Hepatocyte (in vitro differentiated cells): ENCODE measurements at places on chromosomes 7 and 10.

DNA sequence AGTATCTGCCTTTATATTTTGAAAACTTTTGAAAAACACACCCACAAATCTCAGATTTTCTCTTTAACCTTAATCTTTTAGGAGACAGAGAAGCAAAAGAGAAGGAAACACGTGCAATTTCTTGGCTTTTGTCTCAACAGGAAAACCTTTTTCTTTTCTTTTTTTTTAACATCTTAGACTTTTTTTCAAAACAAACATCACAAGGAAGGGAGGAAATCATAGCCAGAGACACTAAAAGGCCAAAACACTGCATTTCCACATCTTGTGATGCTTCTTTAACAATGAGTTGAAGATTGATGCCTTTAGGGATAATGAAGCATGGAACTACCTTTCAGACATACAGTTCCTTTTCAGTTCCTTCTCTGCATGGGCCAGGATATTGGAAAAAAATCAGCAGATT lies 136.6 kb upstream of the NRBF2 start:
- DNase-seq = no peak
- H3K36me3 ChIP-seq = no peaks in the 10 kb centered on the region
- no peaks in the 10 kb centered on the region for H3K27me3 ChIP-seq
- H3K27ac ChIP-seq = no peak overlapping the region
- H3K4me3 ChIP-seq = no peak overlapping the region

GRCh38 chr7:26928703-26929347 lies 64.4 kb upstream of the SKAP2 start:
- no peaks in the 10 kb centered on the region for H3K36me3 ChIP-seq
- H3K4me3 ChIP-seq = no peak overlapping the region
- no peak overlapping the region for H3K27ac ChIP-seq
- no peaks in the 10 kb centered on the region for H3K4me1 ChIP-seq

DNA sequence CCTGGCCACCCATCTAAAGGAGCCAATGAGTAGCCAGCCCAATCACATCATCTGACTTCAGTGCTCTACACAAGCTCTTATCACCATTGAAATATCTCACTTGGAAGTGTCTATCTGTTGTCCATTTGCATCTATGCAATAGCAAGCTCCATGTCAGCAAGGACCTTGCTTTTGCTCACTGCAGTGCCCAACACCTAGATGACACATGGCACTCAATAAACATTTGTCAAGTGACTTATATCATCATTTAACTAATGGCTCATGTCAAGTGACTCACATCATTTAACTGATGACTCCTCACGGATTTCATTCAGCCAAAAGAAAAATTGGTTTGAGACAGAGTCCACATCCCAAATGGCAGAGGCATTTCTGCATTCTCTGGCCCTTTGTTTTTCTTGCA lies 92.9 kb upstream of the ADAM12 start:
- no peaks in the 10 kb centered on the region for H3K36me3 ChIP-seq
- H3K4me3 ChIP-seq = no peak overlapping the region
- no peaks in the 10 kb centered on the region for H3K27me3 ChIP-seq
- H3K27ac ChIP-seq = no peak overlapping the region

DNA sequence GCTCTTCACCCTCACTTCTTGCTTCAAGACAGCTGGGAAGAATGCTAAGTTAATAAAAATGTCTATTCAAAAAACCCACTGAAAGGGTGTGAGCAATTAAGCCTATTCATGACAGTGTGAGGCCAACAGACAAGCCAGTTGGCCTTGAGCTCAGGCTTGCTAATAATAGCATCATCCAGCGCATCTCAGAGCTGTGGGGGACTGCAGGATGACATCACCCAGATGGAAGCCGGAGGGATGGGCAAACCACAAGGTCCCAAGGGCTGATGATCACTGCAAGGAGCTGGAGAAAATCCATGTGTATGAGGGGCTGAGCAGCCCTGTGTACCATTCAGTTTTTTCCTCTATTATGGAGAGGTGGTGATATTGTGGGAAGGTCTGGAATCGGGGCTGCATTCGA lies 770.4 kb downstream of the TNS3 start:
- no peak overlapping the region for H3K4me3 ChIP-seq
- peak overlapping the region; percentile 58 for H3K27ac ChIP-seq
- peak; percentile 60 for DNase-seq
- H3K27me3 ChIP-seq = no peaks in the 10 kb centered on the region
- H3K36me3 ChIP-seq = no peaks in the 10 kb centered on the region
- H3K4me1 ChIP-seq = no peaks in the 10 kb centered on the region

DNA sequence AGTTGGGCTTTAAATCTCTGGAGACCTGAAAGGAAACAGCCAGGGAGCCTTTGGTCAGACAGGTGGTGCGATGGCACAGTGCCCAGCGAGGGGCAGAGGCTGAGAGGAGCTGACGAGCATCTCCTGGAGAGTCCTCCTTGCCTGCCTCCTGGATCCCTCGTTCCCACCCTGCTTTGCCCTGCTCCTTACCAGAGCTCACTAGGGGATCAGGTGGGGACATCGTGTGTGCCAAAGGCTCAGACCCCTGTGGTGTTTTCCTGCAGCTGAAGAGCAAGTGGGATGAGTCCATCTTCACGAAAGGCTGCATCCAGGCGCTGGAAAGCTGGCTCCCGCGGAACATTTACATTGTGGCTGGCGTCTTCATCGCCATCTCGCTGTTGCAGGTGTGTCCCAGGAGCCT lies 21.8 kb upstream of the SH2D4B start:
- H3K27me3 ChIP-seq = no peaks in the 10 kb centered on the region
- no peak overlapping the region for H3K27ac ChIP-seq
- H3K36me3 ChIP-seq = peaks cover 11% of the 10 kb centered on the region
- no peak for DNase-seq

GRCh38 chr10:8130973-8131911 lies 76.8 kb downstream of the GATA3 start:
- H3K36me3 ChIP-seq = no peaks in the 10 kb centered on the region
- H3K27ac ChIP-seq = no peak overlapping the region
- no peaks in the 10 kb centered on the region for H3K4me1 ChIP-seq
- H3K4me3 ChIP-seq = no peak overlapping the region
- no peak for DNase-seq

GRCh38 chr7:140417456-140418155 lies 13.7 kb downstream of the RAB19 start:
- H3K4me3 ChIP-seq = no peak overlapping the region
- H3K36me3 ChIP-seq = no peaks in the 10 kb centered on the region
- H3K4me1 ChIP-seq = peaks cover 7% of the 10 kb centered on the region
- no peak for DNase-seq
- H3K27ac ChIP-seq = no peak overlapping the region

- H3K4me3 ChIP-seq = no peak overlapping the region
- no peaks in the 10 kb centered on the region for H3K4me1 ChIP-seq
- no peaks in the 10 kb centered on the region for H3K36me3 ChIP-seq
- DNase-seq = peak; percentile 31
Observed at GRCh38 chr7:50303335-50304128, 984 bp upstream of the IKZF1 start.
